ENCODE measurements at places on chromosomes 12 and 14.

GRCh38 chr12:31278424-31278823 is 47.5 kb downstream of the SINHCAF start:
- DNase-seq, result no peak

GRCh38 chr12:27790179-27790578 is 10.1 kb upstream of the MANSC4 start:
- DNase-seq, result no peak

DNA sequence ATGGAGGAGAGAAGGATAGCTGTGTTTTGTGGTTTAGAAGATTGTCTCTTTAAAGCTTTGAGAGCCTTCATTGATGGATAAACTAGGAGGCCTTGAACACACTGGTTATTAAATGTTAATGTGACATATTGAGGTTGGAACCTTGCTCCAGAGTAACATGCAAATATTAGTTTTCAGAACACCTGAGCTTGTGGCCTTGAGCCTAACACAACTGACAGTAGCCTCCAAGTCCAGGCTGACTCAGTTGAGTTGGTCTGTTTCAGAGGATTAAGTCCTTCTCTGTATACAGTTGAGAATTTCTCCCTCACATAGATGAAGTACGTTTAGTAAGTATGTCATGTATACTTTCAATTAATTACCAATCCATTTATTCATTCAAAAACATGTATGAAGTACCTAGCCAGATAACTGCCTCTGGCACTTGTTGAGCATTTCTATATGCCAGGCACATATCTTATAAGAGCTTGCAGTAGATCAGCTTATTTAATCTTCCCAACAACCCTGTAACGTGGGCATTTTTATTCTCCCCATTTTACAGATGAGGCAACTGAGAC is 63.5 kb downstream of the ELK3 start:
- no peak for DNase-seq

- peak; percentile 33 for DNase-seq
Observed at GRCh38 chr14:52299692-52300278, 14.3 kb upstream of the PTGER2 start.

DNA sequence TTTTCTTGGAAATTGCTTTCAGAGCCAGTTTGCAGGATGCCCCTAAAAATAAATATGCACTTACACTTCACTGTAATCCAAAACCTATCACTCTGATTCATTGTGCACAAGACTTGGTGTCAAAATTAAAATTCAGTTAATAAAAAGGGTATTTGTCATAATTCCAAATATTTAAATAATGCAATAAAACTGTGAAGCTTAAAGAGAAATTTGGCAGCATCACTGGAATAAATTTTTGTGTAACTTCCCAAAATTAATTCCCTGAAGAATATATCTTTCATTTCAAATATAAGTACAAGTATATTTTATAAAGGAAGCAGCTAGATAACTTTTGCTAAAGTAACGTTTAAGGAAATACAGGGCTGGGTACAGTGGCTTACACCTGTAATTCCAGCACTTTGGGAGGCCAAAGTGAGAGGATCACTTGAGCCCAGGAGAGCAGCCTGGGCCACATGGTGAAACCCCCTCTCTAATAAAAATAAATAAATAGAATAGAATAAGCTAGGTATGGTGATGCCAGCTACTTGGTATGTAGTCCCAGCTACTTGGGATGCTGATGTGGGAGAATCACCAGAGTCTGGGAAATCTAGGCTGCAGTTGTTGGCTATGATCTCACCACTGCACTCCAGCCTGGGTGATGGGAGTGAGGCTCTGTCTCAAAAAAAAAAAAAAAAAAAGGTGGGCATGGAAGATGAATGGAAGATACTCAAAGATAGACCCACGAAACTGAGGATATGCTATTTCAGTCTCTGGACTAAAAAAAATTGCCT is 233.8 kb downstream of the FBXL14 start:
- DNase-seq, result no peak

DNA sequence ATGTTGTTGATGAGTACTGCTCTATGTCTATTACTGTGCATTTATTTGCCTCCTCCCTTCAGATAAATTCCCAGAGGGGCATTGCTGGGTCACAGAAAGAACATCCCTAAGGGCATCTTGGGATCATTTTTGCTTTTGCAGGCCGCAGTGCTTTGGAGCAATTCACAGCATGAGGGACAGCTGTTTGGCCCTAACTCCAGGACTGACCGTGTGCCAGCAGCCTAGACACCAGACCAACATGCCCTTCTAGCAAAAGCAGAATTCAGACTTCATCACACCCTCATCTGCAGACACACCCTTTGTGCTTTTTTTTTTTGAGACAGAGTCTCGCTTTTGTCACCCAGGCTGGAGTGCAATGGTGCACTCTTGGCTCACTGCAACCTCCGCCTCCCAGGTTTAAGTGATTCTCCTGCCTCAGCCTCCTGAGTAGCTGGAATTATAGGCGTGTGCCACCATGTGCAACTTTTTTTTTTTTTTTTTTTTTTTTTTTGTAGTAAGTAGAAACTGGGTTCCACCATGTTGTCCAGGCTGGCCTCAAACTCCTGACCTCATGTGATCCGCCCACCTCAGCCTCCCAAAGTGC is 31.0 kb downstream of the RNF34 start:
- DNase-seq, result no peak

- DNase-seq, result no peak
Observed at GRCh38 chr14:39847852-39848251, 415.6 kb upstream of the FBXO33 start.

- no peak for DNase-seq
Observed at GRCh38 chr12:111997300-111997699, 15.7 kb downstream of the TMEM116 start.

GRCh38 chr12:119669744-119670472 is 2.0 kb downstream of the PRKAB1 start:
- DNase-seq, result no peak

- DNase-seq, result no peak
Observed at GRCh38 chr14:67358924-67359774, 455 bp downstream of the ATP6V1D start.

- no peak for DNase-seq
Observed at GRCh38 chr12:130953771-130954543, at the start of gene ADGRD1. Gene ADGRD1 (plus strand): TSS chr12:130953907. CDS start chr12:130954466, 559 bp downstream.

DNA sequence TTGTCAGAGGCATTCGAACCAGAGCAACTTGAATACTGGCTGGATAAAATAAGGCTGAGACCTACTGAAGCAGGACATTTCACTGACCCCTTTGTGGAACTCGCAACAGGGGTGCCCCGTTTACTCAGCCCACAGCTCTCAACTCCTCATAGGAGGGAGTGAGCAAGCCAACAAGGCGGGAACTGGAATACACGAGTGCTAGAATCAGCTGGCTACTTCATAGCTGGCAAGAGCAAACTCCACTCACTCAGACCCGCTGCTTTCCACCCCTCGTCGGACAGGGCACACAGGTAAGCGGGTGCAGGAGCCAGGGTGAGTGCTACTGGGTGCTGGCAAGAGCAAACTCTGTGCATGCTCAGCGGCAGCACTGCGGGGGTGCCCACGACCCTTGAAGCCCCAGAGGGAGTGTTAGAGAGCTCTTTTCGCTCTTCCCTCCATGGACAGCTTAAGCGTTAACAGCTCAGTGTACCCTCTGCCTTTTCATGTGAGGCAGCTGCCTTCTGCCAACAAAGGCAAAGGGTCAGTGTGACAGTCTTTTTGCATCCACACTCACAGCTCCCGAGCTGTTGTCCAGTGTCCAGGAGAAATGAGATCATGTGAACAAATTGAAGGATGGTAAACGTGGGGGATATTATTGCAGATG is 15.7 kb downstream of the CAPZA3 start:
- no peak for DNase-seq

DNA sequence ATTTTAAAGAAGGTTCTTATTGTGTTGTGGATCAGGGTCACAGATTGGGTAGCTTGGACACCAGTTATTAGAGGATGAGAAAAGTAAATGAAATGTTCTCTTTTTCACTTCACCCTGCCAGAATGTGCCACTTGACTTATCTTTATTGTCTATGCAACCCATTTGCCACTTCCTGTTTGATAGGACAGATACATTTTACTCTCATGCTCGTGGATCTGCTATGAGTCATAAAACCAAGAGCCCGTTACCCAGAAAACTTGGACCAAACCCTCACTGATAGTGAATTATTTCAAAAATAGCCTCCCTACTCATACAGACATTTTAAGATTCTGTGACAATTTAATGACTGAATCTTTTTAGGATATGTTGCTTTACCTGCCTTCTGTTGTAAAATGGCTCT is 1.8 kb downstream of the ISCA2 start:
- DNase-seq, result no peak

DNA sequence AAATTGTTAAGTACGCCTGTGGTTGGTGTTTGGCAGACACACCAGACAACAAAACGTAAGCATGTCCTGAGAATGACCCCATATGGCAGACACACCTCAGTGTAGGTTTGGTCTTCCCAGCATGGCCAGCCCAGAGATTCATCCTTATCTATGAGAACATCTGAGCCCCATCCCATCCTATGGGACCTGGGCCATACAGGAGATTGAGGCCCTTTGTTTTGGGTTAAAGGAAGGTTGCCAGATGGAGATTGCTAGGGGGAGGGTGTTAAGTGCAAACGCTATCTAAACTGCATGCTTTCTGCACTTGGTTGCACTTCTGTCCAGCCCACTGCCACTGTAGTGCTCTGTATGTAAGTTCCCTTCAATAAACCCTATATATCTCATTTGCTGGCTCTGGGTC is 4.1 kb upstream of the PCNX4 start:
- DNase-seq, result no peak

- DNase-seq, result no peak
Observed at GRCh38 chr14:92049781-92050180, 9.9 kb upstream of the TRIP11 start.

DNA sequence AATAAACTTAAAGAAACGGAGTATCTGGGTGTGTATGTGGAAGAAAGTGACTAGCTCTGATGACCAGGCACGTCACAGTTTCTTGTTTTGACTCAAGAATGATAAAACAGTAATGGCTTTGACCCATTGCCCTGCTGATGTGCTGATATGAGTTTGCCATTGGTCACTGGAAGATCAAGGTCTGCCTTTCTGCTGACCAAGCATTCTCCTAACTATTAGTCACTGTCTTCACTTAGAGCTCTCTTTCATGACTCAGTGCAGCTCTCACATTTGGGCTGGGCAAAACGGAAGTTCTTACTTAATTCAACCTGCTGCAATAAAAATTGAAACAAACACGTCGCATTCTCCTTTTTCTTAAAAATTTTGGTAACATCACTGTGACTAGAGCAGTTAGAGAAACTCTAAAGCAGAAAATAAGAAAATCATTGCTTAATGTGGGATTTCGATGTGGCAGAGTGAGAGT is 366.7 kb downstream of the BTG1 start:
- DNase-seq, result no peak

GRCh38 chr12:105420046-105420445 is 89.6 kb downstream of the C12orf75 start:
- no peak for DNase-seq

- DNase-seq, result no peak
Observed at GRCh38 chr14:65588426-65589140, 176.1 kb downstream of the FUT8 start.

- DNase-seq, result no peak
Observed at GRCh38 chr14:24329073-24329663, 5.7 kb downstream of the ADCY4 start.

DNA sequence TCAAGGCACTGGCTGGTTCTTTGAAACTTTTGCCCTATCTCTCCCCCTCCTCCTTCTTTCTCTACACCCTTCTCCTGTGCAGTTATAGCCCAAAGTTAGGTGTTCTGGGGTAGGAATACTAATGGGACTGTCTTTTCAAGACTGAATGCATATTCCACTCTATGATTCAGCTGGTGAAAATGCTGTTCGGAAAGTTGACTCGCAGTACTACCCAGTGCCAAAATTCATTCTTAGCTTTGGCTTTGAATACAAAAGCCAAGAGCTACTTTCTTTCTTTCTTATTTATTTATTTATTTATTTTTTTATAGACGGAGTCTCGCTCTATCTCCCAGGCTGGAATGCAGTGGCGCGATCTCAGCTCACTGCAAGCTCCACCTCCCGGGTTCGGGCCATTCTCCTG is 249.2 kb downstream of the ETNK1 start:
- DNase-seq, result no peak

DNA sequence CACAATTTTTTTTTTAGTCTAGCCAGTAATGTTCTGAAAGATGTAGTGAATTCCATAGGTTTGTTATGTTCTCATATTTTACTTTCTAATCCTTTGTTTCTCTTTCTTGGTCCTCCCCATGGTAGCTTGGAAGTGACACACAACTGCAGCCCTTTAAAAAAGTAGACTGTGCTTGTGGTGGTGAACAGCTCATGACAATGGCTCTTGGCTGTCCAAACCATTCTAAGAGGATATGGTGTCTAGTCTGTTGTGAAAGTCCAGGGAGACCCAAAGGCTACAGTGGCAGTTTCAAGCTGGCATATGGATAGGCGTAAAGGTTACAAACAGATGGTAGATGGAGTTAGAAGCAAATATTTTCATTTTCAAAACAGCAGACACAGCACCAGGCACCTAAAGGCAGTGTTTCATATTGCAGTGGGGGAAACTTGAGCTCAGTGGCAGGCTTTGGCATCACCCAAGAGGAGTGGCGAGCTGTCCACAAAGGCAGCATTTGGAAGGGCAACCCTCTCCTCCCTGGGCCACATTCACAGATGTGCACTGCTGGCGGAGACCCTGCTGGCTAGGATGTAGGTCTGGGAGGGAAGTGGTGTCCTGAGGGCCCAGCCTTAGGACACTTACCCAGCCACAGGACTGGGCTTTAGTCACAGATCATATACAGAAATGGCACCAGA is 102.1 kb downstream of the DYRK2 start:
- no peak for DNase-seq

DNA sequence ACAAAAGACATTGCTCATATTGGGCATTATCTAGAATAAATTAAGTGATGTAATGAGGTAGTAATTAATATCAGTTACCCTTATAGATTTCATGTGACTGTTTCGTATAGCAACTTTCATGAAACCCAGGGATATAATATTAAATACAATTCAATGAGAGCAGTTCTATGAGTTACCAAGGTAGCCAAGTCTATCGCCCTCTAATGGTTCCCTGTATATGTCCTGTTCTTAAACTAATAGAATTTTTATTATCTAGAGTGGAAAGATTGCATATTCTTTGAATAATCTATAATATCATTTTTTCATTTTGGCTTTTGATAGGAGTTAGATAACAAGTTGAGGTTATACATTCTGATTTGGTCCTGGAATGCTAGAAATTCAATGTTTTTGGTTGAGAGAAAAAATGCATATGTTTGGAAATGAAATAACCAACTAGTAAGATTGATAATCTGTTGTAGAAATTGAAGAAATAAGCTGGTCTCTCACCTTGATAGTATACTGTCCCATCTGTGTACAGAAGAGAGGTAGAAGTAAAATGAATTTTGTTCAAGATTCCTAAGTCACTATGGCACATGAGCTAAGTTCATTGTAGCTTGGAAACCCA is 59.7 kb downstream of the SCFD1 start:
- no peak for DNase-seq

GRCh38 chr12:116040402-116040801 is 237.1 kb downstream of the MED13L start:
- no peak for DNase-seq

GRCh38 chr12:85413266-85413665 is 133.2 kb downstream of the ALX1 start:
- no peak for DNase-seq

- peak; percentile 57 for DNase-seq
Observed at GRCh38 chr12:50765095-50765911, 1.4 kb downstream of the ATF1 start.

- DNase-seq, result no peak
Observed at GRCh38 chr14:103594265-103594664, 31.5 kb downstream of the COA8 start.

Data from DND-41 (cell line).